Lung microvascular endothelial cell (primary cell): ENCODE measurements at places on chromosomes 6 and 20.

- peak; percentile 62 for DNase-seq
Measured at GRCh38 chr20:57654363-57654997, 34.3 kb upstream of the ZBP1 start.

GRCh38 chr20:43936104-43936770, 21.6 kb downstream of the TOX2 start:
- DNase-seq, result no peak

- DNase-seq, result no peak
Measured at GRCh38 chr6:2410656-2411380, 165.4 kb upstream of the GMDS start.

DNA sequence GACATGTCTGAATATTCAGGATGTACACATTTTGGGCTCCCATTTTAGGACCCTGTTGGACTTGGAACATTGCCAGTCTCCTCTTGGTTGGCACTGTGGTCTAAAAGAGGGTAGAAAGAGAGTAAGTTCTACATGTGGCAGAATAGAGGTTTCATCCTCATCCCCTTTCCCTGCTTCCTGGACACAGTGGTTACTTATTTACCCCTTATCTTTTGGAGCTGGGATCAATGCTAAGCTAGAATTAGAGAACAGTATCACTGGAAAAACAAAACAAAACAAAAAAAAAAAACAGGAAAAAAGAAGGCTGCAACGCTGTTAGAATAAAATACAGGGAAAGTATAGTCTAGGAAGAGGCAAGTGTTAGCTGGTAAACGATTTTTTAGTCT, 790.6 kb downstream of the MAFB start:
- DNase-seq, result no peak

GRCh38 chr20:20393207-20394120, 25.6 kb downstream of the INSM1 start:
- DNase-seq, result no peak

GRCh38 chr6:163099621-163100171, 314.8 kb upstream of the QKI start:
- DNase-seq, result no peak

DNA sequence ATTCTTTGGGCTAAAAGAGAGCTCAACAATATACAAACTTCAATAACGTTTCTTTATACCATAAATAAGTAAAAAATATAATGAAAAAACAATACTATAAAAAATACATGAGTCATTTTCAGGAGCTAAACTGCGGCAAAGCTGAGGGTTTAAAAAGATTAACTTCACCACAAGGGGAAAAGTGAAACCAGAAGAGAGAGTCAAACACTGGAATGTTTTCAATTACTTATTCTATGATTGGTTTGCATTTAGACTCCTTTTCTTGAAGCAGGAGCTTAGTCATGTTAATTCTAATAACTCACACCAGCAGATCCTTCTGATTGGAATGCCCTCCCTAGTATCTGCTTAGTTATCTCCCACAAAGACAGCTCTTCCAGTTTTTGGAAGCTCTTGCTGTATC, 627.3 kb downstream of the UTRN start:
- DNase-seq, result peak; percentile 62

DNA sequence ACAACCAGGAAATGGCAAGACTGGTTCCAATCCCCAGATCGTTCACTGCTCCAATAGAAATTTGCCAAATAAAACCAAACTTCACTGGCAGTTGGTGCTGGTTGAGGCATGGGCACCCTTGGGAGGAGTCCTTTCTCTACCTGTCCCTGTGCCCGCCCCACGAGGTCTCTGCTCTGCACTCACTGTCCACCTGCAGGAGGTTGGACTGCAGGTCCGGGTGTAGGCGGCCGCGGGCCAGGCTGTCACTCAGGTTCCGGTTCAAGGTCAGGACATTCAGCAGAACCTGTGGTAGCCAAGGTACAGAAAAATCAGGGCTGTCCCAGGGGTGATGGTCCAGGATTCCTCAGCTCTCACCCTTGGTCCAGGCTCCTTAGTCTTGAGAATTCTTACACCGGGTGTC, 22.9 kb downstream of the GGT7 start:
- DNase-seq, result no peak

GRCh38 chr6:4291453-4292403, 156.4 kb upstream of the ECI2 start:
- DNase-seq, result peak; percentile 92

- DNase-seq, result no peak
Measured at GRCh38 chr6:133893946-133894345, 5.0 kb downstream of the TCF21 start.

GRCh38 chr20:50565383-50565782, 55.2 kb downstream of the PTPN1 start:
- DNase-seq, result no peak

DNA sequence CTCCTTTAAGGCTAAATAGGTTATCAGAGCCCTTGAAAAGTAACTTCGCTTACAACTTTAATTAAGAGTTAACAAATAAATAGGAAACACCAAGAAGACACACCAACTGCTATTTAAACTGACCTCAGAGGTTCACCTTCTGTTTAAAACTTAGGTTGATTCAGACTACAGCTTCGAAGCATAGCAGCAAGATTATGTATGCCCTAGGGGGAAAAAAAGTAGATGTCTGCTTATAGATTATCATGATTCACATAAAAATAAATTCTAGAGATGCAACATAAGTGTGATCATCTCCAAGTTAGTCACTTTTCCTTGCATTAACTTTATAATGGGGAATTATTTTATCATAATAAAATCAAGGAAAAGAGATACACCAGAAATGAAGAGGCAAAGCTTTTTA, 8.9 kb downstream of the PNISR start:
- DNase-seq, result no peak

- no peak for DNase-seq
Measured at GRCh38 chr6:33692760-33693158, 18.7 kb downstream of the UQCC2 start.

DNA sequence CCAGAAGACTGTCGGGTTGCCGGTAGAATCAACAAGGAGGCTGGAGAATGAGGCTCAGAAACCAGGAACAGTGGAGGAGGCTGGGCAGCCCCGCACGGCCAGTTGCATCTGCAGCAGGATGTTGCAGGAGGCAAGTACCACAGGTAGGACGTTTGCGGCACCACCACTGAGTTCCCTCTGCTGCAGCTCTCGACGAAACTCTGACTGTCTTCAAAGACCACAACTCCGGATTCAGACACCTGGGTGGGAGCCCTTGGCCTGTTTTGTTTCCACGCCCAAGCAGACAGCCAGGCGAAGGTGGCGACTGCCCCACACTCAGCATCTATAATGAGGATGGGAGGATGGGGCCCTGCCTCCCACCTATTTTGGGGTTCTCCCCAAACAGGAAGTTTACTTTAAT, 218.2 kb downstream of the ZDHHC14 start:
- DNase-seq, result no peak

DNA sequence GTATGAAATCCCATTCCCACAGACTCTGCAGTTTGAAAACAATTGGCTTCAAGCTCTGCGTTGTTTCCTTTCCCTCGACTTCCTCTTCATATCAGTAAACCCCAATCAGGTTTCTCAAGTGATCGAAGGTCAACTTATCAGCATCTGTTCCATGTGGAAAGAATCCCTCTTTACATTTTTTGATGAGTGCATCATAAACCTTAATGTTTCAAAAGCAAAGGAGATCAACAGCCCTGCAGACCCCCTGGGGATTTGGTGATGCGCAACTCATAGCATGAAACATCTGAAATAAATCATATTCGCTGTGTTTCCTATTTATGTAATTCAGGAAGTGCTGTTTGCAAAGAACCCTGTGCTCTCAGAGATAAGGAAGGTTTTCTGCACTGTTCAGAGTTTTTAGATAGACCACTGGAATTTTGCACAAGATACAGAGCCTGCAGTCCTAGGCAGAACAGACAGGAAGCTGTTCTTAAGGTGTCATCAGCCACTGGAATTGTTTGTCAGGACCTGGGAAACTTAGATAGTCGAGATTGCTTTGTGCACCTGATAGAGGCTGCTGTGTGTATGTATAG, 216.0 kb downstream of the HIVEP2 start:
- peak; percentile 88 for DNase-seq

DNA sequence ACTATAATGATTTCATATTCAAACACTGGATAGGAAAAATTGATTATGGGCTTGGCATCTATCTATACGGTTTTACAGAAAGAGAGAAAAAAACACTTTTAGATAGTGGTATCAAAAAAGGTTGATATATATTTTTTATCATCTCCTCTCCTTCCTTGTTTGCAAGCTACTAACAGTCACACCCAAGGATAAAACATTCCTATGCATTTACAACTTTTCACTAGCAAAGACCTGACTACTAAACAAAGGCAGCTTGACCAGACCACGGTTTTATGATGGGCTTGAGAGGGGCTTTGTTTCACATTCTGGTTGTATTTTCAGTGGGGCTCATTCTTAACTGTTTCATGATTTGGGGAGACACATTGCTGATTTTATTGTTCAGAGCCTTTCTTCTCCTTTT, 477.6 kb upstream of the CITED2 start:
- DNase-seq, result no peak

DNA sequence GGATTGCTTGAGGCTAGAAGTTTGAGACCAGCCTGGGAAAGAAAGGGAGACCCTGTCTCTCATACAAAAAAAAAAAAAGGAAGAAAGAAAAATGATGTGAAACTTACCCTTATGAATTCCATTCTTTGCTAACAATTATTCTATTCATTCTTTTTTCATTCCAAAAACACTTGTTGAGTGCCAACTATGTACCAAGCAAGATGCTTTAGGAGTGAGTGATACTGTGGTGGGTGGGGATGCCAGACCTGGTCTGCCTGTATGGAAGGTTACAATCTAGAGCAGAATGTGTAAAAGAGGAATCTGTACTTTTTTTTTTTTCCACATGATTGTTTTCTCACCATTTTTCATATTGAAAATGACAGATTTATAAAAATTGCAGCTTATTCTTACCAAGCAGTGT, 73.8 kb upstream of the TULP1 start:
- no peak for DNase-seq

DNA sequence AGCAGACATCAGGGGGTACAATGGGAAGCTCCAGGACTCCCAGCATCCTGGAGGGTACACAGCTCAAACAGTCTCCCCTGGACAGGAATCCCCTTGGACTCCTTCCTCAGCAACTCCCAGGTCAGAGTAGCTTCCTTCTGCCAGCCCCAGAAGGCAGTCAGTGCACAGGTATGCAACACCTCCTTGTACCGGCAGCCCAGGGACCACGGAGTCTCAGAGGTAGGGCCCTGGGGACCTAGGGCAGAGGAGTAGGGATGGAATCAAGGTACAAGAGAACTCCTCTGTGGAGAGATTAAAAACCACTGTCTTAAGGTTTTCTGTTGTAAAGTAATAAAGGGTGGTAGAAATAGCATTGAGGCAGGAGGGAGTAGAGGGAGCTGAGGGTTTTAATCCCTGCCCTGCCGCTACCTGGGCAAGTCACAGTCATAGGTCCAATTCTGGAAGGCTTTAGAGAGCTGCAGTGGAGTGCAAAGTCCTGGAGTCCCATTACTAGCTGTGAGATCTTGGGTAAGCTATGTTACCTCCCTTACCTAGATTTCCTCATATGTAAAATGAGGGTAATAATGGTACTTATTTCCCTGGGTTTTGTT, 7.5 kb downstream of the TP53TG5 start:
- DNase-seq, result no peak

DNA sequence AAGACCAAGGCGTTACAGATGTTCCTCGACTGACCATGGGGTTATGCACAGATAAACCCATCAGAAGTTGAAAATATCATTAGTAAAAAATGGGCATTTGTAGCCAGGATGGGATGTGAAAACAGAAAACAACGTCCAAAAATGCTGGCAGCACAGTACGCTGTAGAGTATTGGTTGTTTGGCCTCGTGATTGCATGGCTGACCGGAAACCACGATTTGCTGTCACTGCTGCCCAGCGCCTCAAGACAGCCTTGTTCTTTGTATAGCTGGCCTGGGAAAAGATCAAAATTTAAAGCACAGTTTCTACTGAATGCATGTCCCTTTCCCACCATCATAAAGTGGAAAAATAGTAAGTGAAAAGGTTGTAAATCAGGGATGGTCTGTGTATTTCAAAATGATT, 41.9 kb downstream of the MTHFD1L start:
- no peak for DNase-seq

DNA sequence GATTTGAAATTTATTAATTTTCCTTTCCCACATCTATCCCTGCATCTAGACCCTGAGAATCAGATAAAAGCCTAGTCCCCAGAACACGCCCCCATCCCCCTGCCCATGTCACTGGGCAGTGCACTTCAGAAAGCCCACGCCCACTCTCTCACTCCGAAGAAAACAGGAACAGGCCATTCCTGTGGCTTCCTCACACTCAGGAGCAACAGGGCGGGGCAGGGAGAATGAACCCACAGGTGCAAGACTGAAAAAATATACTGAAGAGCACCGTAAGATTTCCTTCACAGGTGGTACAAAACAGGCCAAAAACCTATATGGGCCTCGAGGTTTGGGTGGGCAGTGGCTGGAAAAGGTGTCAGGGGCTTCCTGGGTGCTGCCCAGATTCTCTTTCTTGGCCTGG, 3.4 kb downstream of the OXT start:
- DNase-seq, result no peak

- DNase-seq, result no peak
Measured at GRCh38 chr6:89134723-89135122, 11.1 kb upstream of the PM20D2 start.

- no peak for DNase-seq
Measured at GRCh38 chr20:32490942-32491763, 94.0 kb downstream of the NOL4L start.

GRCh38 chr20:57638173-57638894, 18.1 kb upstream of the ZBP1 start:
- DNase-seq, result no peak

GRCh38 chr20:45817376-45818194, 5.1 kb downstream of the UBE2C start:
- DNase-seq, result no peak

DNA sequence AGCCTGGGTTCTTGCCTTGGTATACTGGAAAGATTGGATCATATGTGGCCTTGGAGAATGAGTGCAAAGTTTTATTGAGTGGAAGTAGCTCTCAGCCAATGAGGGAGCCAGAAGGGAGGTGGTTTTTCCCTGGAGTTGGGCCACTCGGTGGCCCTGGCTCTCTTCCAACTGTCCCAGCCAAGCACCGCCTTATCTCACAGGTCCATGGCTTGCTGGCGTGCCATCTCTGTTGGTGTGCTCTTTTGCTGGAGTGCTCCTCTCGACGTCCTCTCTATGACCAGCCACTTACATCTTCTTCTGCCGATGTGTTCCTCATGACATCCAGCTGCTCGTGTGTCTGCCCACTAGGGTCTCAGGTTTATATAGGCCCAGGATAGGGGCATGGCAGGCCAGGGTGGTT, 505.9 kb upstream of the SYNCRIP start:
- DNase-seq, result no peak
